Lower lobe of right lung (tissue), 2 donors: ENCODE measurements at places on chromosomes 13 and 19. TPM values are rescaled to one million over a fixed set of nuclear protein-coding genes. Genes with fewer than 3 reads are reported as not detected.

- DNase-seq = no peak
- no peak overlapping the region for H3K27ac ChIP-seq
- no peaks in the 10 kb centered on the region for H3K27me3 ChIP-seq
- peaks cover 40% of the 10 kb centered on the region for H3K36me3 ChIP-seq
- no peak overlapping the region for H3K4me3 ChIP-seq
These were observed 34.4 kb downstream of the ZNF568 start for GRCh38 chr19:36950335-36951119.

- no peak overlapping the region for H3K27ac ChIP-seq
- H3K36me3 ChIP-seq = peaks cover 4% of the 10 kb centered on the region
- H3K27me3 ChIP-seq = peaks cover 18% of the 10 kb centered on the region
- no peak overlapping the region for H3K4me3 ChIP-seq
These were observed 6.5 kb upstream of the OPA3 start for GRCh38 chr19:45591004-45591637.

DNA sequence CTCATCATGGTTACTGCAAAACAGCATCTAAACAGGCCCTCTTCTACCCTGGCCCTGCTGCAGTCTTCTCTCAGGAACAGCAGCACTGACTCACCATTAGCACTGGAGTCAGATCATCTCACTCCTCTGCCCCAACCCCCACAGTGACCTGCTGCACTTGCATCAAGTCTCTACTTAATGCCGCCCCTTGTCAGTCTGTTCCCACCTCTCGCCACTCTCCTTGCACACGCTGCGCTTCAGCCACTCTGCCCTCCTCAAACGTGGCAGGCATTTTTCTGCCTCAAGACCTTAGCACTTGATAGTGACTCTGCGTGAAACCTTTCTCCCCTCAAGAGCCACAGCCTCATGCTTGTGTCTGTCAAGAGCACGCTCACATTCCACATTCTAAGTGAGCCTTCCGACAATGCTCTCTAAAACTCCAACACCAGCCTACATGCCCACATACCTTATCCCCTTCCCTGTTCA lies 22.1 kb downstream of the MIPEP start:
- H3K4me1 ChIP-seq = peaks cover 26% of the 10 kb centered on the region
- no peak overlapping the region for H3K27ac ChIP-seq
- no peak overlapping the region for H3K4me3 ChIP-seq
- DNase-seq = no peak

Gene LRRC63
- 1.7 TPM for total RNA-seq

Gene OBI1
- total RNA-seq = 9.4 TPM
